Stimulated activated CD8-positive, alpha-beta memory T cell treated with anti-CD3 and anti-CD28 coated beads, Interleukin-2, amount 100 ng/mL, for 1 hour (primary cell): ENCODE measurements at places on chromosomes 7 and 10.

DNA sequence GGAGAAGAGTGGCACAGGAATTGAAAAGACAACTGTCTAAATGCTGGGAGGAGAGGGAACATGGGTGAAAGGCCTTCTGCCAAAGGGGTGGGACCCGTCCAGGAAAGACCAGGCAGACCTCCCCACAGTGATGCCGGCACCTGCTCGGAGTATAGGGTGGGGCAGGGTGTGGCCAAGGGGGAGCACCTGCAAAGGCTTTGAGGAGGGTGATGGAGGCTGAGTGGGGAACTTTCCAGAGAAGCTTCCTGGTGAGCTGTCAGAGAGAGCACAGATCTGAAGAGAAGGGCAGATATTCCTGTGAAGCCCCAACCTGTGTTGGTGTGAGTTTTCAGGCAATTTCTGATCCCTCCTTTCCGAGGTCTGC lies 263.4 kb upstream of the GRB10 start:
- no peak for DNase-seq

GRCh38 chr7:19215412-19215811 lies 70.2 kb upstream of the FERD3L start:
- no peak for DNase-seq

DNA sequence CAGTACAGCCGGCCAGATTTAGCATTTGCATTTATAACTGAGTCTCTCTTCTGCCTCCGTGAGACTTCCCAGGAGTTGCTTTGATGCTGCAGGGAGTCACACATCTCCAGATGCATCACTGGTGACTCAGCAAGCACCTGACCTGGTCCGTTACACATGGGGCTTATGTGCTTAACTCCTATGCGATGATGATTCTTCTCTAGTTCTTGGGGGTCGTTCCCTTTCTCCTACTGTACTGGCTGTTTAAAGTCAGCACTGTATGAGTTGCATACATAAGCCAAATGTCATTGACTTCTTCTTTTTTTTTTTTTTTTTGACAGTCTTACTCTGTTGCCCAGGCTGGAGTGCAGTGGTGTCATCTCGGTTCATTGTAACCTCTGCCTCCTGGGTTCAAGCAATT lies 13.0 kb upstream of the AKR1E2 start:
- no peak for DNase-seq

DNA sequence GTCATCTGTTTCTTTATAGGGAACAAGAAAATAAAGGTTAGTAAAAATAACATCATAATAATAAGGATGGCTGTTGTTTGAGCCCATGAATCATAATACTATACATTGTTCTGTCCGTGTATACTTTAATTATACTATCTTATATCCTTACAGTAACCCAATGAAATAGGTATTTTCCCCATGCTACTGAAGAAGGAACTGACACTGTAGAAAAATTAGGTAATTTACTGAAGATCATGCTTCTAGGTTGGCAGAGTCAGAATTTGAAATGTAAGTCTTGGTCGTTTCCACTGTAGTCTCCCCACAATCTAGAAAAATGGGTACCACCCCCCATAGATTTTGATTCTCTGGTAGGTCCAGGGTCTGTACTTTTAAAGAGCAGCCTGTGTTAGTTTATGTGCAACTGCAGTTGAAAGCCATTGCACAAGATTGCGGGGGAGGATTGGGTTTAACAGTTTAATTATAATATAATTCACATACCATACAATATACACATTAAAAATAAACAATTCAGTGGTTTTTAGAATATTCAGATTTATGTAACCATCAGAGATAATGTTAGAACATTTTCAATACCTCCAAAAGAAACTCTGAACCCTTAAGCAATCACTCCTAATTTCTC lies 47.7 kb downstream of the SHOC2 start:
- no peak for DNase-seq

- no peak for DNase-seq
Observed at GRCh38 chr10:21995557-21995956, 8.0 kb downstream of the DNAJC1 start.

DNA sequence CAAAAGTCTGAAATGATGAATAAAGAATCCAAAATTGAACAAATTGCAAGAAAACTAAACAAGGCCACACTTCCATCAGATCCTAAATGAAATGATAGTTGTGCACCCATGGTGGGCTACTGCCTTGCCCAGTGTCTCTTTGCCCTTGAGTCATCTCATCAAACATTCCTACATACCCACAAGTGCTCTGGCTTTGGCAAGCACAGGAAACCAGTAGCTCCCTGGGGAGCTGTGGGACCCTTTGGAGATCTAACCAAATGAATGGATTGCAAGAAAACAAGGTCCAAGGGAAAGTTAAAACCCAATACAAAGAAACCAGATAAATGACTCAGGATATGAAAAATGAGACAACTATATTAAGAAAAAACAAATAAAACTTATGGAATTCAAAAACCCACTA lies 129.8 kb upstream of the TMEM229A start:
- no peak for DNase-seq

DNA sequence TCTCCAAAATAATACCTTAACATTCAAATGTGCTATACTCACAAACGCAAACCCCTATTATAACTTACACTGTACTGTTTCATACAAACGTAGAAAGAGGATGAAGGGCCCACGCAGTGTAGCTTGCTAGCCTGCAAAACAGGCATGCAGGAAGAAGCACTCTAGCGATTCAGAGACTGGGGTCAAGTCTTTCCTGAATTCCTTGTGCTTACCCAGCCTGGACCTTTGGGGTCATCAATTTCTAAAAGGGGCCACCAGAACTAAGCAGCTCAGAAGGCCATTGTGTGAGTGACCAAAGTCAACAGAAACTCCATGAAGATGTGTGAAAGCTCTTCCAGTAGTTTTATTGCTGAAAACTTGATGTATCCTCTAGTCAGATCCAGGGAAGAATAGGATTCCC lies 111.9 kb downstream of the SVIL start:
- no peak for DNase-seq

GRCh38 chr10:71316056-71316785 lies 2.8 kb upstream of the SLC29A3 start:
- no peak for DNase-seq

DNA sequence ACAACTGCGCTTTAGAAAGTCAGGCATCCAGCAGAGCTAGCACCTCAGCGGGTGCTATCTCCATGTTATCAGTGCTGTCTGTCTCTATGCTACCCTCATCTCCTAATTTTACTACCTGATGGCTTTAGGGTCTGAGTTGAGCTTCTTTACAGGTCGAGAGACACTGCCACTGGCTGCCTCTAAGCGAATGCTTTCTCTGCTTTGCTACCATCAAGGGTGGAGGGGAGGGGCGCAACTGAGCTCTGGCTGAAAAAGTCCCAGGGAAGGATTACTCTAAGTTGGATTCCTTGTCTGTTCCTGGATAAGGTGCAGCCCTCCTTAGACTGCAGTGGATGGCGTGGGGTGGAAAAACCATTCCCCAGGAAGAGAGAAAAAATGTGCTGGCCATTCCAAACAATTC lies 105.7 kb downstream of the CDK14 start:
- DNase-seq, result no peak

DNA sequence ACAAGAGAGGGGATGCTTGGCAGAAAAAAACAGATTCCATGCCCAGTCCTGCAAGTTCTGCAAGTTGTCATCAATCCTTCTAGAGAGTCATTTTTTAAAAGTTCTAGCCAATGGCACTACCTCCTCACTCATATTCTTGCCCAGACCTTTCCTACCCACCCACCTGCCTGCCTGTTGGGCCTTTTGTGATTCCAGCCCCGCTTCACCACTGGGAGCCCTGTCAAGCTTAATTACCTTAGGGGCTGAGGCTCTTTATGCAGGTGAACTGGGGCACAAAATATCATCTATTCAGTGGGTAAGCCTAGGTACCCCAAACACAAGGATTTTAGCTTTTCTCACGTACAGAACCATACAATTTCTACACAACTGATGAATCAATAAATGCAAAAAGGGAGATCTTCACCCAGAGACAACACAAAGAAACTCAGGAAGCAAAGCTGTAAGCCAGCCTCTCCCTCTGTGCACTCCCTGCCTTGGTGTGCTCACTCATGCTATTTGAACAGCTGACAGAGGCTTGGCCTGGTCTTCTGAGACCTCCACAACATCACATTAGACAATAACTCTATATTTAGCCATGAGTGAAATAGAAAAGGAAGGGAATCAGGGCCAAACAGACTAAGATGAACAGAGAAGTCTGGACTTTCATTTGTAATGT lies 222.6 kb downstream of the HTR7 start:
- DNase-seq, result no peak

GRCh38 chr7:84237533-84238173 lies 43.1 kb upstream of the SEMA3A start:
- DNase-seq, result no peak

GRCh38 chr7:25756601-25757000 lies 395.4 kb upstream of the NFE2L3 start:
- no peak for DNase-seq

- no peak for DNase-seq
Observed at GRCh38 chr10:48659790-48660189, 24.9 kb upstream of the WDFY4 start.
